ENCODE measurements at places on chromosomes 16 and 17. TPM values are rescaled to one million over a fixed set of nuclear protein-coding genes. Genes with fewer than 3 reads are reported as not detected.
A peak's percentile ranks its signal among the peaks of the same experiment; 100 is the strongest.

- no peak for DNase-seq
Observed at GRCh38 chr16:89827383-89828198, 684 bp upstream of the SPIRE2 start.

GRCh38 chr17:83174362-83175118 lies 95.1 kb downstream of the METRNL start:
- peak; percentile 61 for DNase-seq

GRCh38 chr17:61378658-61379456 lies 20.8 kb upstream of the TBX2 start:
- no peak for DNase-seq

DNA sequence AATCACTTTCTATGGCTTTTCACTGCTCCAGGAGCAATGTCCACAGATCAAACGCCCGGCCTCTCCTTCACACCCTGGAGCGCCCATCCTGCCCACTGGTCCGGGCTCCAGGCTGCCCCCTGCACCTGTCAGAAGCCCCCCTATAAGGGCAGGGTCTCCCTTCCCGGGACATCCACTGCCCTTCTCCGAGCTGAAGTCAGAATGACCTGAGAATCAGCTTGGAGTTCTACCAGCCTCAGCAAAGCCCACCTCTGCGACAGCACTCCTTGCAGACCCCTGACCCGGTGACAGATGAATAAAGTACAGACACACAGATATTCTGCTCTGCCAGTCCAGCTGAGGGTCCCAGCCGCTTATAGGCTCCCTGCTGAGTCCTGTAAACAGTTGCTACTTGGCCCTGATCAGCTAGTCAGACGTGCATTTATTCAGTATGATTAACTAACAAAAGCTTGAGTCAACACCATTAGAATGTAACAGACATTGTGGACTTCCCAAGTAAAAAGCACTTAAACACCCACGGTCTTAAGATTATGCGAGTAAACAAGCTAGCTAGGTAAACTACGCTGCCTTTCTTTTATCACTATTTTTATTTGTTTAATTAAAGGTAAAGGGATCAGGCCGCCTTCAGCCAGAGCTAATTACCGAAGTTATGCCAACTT lies 4.8 kb downstream of the SLC7A5 start:
- no peak for DNase-seq

DNA sequence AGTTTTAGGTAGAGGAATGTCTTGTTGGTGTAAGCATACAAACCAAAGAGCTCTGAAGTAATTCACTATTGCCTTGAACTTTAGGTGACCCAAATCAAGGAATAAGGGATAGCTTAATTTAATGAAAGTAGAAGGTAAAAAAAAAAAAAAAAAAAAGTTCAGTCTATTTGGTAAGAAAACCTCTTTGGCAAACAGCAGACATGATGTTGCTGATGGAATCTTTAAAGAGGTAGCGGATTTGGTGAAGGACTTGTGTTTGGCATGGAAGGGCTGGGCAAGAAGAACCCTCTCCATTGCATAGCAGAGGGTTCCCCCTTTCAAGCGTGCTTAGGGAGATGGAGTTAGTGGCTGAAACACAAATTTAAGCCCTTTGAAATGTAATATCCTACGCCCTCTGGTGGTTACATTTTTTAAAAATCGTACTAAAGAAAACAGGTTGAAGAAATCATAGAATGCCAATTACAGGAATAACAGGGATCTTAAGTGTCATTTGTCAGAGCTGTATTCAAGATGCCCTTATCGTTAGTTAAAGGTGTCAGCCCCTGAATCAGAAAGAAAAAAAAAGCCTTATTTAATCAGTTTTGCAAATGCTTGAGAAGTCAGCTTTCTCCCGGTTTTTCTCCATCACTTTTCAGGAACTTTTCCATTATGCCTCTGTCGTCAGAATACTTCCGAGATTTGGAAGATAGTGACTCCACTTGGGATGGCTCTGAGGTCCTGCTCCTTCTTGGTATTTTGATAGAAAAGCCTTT lies 383.1 kb downstream of the KCNJ2 start:
- no peak for DNase-seq

- peak; percentile 84 for DNase-seq
Observed at GRCh38 chr17:78974635-78975591, 4.8 kb downstream of the LGALS3BP start.

DNA sequence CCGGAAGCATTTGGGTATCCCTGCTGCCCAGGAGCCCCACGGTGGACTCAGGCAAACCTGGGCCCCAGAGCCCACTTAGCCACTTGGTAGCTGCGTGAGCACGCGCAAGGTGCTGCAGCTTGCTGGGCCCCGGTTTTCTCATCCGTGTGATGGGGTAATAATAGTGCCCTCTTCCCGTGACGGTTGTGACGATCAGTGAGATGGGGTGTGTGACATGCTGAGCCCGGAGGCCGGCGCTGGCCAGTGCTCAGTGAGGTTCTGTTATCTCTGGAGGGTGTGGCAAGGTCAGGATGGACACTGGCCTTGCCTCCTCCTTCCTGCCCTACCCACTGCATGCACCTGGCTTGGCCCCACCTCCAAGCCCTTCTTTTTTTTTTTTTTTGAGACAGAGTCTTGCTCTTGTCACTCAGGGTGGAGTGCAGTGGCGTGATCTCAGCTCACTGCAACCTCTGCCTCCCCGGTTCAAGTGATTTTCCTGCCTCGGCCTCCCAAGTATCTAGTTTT lies 82.6 kb downstream of the RAP1GAP2 start:
- no peak for DNase-seq

DNA sequence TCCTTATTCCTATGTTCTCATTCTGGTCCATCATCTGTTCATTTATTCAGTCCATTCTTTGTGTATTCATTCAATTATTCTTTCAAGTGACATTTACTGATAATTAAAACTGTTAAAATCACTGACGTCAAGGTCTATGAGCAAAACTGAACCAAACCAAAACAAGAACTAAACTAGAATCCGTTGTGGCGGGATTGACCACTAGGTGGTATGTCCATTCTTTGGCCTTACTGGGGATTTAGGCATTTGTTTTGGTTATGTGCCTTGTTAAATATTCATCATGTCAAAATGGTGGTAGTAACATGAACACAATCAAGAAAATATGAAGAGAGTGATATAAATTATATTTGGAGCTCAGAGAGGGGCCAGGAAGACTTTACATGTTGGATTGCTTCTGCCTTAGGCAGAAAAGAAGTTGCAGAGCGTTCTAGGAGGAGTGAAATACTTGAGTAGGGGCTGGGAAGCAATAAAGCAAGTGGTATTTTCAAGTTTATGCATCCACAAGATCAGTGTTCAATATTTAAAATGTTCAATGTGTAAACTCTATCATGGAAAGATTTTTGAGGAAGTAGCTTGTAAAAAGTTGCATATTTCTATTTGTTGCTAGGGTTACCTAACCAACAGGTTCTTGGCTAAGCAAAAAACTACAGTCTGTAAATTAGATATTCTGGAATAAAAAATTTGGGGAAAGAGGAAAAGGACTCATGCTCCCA lies 129.0 kb downstream of the CDH13 start:
- no peak for DNase-seq

DNA sequence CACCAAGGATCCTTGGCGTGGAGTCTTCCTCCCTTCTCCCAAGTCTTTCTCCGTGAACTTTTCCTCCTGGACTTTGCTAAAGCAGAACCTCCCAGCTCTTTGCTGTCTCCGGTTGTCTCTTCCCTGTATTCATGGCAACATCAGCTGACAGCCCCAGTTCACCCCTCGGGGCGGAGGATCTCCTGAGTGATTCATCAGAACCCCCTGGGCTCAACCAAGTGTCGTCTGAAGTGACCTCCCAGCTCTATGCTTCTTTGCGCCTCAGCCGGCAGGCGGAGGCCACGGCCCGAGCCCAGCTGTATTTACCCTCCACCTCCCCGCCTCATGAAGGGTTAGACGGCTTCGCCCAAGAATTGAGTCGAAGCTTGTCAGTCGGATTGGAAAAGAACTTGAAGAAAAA lies 943 bp downstream of the CNTROB start:
- DNase-seq, result no peak

SOST gene
- 21.7 TPM for total RNA-seq

SLC43A2 gene
- total RNA-seq, result 25.0 TPM

KCNH4 gene
- total RNA-seq, result 0.15 TPM

MRC2 gene
- total RNA-seq, result 93.8 TPM
